ENCODE measurements at places on chromosomes 4 and X.

DNA sequence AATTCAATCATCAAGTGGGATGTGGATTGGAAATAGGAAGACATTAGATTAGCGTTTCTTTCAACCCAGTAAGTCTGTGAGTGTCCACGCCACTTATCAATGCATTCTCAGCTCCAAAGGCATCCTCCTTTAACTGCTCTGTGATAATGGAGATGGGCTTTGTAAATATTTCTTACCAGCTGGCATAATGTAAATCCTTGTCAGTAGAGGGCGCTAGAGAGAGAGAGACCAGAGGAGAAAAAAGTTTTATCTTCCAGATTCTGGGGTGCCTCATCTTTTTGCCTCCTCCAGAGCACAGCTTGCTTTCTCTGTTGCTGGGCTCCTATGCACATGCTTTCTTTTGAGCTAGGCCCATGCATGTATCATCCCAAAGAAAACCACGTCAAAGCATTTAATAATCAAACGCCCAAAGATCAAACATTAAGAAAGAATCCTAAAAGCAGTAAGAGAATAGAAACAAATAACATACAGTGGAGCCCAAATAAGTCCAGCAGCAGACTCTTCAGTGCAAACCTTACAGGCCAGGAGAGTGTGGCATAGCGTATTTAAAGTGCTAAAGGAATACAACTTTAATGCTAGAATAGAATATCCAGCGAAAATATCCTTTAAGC lies 9.6 kb upstream of the MTMR1 start:
- DNase-seq: no peak

- DNase-seq: no peak
Observed at GRCh38 chr4:166065324-166065723, 192.3 kb downstream of the TLL1 start.

- no peak for DNase-seq
Observed at GRCh38 chr4:13633671-13634070, 6.1 kb upstream of the BOD1L1 start.

DNA sequence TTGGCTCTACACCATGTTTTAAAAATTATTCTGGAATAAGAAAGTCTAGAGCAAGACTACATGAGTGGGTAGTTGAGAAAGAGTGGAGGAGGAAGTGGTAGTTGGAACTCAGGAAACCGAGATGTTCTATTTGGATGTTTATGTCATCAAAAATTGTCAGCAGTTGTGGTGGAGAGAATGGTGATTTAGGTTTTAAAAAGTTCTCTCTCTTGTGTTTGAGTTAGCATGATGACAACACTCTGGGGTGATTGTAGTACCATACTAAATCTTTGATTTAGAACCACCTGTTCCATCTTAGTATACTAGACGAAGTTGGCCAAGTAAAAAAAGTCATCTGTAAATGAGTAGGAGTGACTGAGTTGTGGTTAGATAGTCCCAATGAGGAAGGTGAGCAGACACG lies 40.7 kb downstream of the KLHL2 start:
- DNase-seq: no peak

DNA sequence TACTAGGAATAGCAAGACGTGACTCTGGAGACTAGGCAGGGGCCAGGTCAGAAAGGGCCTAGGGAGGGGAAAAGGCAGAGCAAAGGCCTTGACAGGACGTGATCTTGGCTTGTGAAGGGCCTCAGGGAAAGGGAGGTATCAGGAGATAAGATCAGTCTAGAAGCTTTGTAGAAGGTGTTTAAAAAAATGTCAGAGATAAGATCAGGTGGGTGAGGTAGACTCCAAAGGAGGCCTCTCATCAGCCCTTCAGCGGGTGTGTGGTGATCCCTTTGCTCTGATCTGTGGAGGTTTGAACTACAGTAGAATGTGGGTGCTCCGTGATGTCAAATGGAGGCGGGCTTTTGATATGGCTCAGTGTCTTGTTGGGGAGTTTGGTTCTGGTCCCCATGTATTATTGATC lies 78.8 kb upstream of the PRPS1 start:
- DNase-seq: no peak

- no peak for DNase-seq
Observed at GRCh38 chr4:125112536-125112935, 202.2 kb upstream of the FAT4 start.

- DNase-seq: no peak
Observed at GRCh38 chr4:65050786-65051185, 619.5 kb downstream of the EPHA5 start.

DNA sequence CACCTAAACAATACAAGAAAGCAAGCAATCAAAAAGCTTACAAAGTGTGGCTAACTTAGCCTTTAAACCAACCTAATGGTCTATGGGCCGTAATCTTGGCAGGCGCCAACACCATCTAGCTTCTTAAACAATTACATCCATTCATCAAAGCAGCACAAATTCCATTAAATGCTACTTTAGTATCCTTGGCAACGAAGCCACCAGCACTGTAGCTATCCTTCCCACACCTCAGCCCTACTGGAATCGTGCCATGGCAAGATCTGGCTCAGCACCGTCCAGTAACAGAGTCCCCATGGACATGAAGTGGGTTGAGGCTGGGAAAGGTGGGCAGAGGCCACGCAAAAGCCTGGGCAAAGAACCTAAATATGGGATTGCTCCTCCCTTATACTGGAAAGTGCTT lies 91.6 kb upstream of the MAP3K15 start:
- no peak for DNase-seq

DNA sequence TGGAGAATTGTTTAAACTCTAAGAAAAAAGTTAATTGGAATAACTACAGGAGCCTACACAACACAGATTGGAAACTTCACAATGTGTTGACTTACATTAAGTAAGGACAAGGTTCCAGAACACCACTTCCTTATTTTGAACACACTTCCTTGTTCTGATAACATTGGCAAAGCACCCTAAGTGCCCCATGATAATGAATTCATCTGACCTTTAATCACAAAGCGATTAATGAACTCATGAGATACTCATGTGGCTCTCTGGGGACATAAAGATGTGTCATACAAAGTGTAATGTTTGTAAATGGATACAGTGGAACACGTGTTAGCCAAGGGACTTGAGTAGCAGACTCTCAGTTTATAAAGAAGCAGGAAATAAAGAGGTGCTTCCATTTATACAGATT lies 69.0 kb upstream of the ATOH1 start:
- no peak for DNase-seq

GRCh38 chr4:121390335-121390734 lies 9.5 kb upstream of the QRFPR start:
- no peak for DNase-seq

- no peak for DNase-seq
Observed at GRCh38 chr4:73194064-73194463, 64.5 kb downstream of the ANKRD17 start.

GRCh38 chr4:133960975-133961374 lies 240.6 kb downstream of the PABPC4L start:
- DNase-seq: no peak
